ENCODE measurements at places on chromosomes 12 and 14.
A peak's percentile ranks its signal among the peaks of the same experiment; 100 is the strongest.

- H3K27ac ChIP-seq, result no peak overlapping the region
- H3K4me3 ChIP-seq, result no peak overlapping the region
- DNase-seq, result no peak
- H3K4me1 ChIP-seq, result peaks cover 2% of the 10 kb centered on the region
- no peaks in the 10 kb centered on the region for H3K27me3 ChIP-seq
Observed at GRCh38 chr12:52338241-52338960, 17.2 kb upstream of the KRT83 start.

GRCh38 chr12:79252358-79253075, 387.9 kb downstream of the SYT1 start:
- H3K4me3 ChIP-seq, result no peak overlapping the region
- no peaks in the 10 kb centered on the region for H3K27me3 ChIP-seq
- no peaks in the 10 kb centered on the region for H3K4me1 ChIP-seq
- DNase-seq, result no peak

DNA sequence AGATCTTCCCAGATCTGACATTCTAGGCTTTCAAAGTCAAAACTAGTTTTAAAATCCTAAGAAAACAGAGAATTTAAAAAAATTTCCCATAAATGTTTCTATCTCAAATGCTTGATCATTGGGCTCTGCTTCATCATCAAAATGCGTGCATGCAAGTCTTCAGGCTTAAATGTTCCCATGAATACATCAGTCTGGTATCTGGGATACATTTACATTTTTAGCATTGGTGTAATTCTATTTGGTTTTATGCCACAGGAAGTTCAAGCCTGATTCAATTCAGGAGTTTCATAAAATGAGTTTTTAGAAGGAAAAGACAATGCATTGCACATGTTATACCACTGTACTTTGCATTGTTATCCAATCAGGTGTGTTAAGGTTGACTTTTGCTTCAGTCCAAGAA, 336.4 kb downstream of the PCNX1 start:
- no peak overlapping the region for H3K4me3 ChIP-seq
- no peaks in the 10 kb centered on the region for H3K36me3 ChIP-seq
- DNase-seq, result no peak
- H3K4me1 ChIP-seq, result no peaks in the 10 kb centered on the region
- no peaks in the 10 kb centered on the region for H3K27me3 ChIP-seq
- no peak overlapping the region for H3K27ac ChIP-seq

DNA sequence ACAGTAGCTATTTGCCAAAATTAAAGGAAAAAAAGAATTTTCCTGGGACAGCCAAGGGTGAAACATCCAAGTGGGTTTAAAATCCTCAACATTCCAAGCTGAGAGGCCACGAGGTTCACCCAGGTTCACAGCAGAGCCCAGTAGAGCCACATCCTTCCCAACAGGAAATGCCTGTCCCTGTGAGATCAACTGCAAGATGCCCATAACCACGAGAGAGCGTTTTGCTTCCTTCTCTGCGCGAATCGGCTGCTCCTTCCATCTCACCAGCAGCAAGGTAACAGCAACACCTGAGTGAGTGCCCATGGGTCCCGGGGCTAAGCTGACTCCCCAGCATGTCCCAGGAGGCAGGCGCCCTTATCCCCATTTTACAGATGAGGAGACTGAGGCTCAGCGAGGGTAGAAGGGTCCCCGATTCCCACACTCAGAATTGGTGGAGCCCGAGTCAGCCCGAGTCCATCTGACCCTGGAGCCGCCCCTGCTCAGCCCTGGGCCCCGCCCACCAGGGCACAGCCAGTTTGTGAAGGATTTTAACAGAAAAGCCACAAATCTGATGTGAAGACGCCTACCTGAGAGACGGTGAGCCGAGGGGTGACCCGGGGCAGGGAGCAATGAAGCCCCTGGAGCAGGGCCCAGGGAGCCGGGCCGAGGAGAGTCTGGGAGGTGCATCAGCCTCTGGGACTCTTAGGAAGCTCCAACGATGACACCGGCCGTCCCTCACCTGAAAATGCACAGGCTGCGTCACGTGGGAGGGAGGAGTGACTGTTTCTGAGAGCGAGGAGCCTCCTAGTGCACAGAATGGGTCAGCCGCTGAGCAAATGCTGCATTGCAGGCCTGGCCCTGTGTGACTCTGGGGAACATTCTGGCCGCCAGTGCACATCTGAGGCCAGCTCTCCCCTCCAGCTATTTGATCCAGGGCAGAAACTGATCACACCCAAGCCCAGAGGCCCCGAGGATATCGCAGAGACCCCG, 236.9 kb upstream of the SFSWAP start:
- H3K4me3 ChIP-seq, result no peak overlapping the region
- no peaks in the 10 kb centered on the region for H3K27me3 ChIP-seq
- H3K4me1 ChIP-seq, result no peaks in the 10 kb centered on the region
- DNase-seq, result peak; percentile 61
- no peak overlapping the region for H3K27ac ChIP-seq

DNA sequence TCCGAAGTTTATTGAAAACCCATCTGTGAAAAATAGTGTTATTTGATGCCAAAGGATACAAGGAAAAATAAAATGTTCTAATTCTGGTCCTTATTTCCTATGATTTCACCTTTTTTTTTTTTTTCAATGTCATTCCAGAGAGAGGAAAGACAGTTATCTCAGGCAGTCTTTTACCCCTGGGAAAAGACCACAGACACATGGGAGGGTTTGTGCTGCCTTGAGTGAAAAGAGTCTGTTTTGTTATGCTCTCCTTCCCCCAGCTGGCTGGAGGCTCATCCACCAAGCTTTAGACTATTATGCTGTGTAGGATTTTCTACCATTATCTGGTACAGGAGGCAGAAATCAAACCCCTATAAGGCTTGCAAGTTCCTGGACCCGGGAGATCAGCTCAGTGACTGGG, 151.8 kb downstream of the CRADD start:
- H3K4me1 ChIP-seq, result peaks cover 5% of the 10 kb centered on the region
- DNase-seq, result no peak
- H3K4me3 ChIP-seq, result no peak overlapping the region
- H3K36me3 ChIP-seq, result no peaks in the 10 kb centered on the region
- H3K27me3 ChIP-seq, result no peaks in the 10 kb centered on the region

DNA sequence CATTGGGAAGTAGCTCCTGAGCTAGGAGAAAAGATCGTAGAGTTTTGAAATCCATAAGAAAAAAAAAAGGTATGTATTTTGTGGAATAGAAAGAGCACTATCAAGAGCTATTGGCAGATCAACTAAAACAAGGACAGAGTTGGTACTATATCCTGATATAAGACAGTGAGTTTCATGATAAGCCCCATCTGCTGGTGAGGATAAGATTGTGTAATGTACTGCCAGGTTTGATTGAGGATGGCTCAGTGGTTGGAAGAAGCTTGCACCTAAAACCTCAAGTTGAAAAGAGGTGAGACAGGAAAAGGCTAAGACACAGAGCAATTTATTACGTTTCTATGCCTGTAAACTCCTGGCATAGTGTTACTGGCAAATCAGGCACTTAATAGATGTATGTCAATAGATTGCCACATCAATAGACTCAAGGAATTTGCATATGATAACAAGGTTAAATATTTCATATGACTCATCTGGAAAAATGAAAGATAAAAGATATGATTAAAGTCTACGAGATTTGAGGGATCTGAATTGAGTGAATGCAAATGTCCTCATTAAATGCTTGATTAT, 525.6 kb downstream of the FLRT2 start:
- no peaks in the 10 kb centered on the region for H3K4me1 ChIP-seq
- peak; percentile 59 for DNase-seq
- no peaks in the 10 kb centered on the region for H3K36me3 ChIP-seq
- H3K27ac ChIP-seq, result no peak overlapping the region
- no peaks in the 10 kb centered on the region for H3K27me3 ChIP-seq
- no peak overlapping the region for H3K4me3 ChIP-seq

DNA sequence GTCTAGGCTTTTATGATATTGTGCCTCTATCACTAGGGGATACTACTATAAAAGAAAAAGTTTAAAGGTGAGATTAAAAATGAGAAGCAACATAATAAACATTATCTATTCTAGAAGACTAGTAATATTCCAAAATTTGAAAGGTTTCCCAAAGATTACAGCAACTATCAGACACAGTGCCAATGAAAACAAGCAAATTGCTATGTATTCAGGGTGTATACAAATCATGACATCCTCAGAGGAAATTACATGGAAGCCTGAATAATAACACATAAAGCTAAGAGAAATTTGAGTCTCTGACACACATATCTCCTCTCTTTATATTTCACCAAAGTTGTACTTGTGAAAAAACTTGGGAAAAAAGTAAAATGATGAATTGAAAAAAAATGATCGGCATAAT, 327.0 kb downstream of the SEC23A start:
- no peak overlapping the region for H3K27ac ChIP-seq
- no peaks in the 10 kb centered on the region for H3K4me1 ChIP-seq
- H3K36me3 ChIP-seq, result no peaks in the 10 kb centered on the region
- no peaks in the 10 kb centered on the region for H3K27me3 ChIP-seq
- no peak for DNase-seq
